Cortex of kidney (tissue), 1 donor: ENCODE measurements at places on chromosomes 4 and X.

DNA sequence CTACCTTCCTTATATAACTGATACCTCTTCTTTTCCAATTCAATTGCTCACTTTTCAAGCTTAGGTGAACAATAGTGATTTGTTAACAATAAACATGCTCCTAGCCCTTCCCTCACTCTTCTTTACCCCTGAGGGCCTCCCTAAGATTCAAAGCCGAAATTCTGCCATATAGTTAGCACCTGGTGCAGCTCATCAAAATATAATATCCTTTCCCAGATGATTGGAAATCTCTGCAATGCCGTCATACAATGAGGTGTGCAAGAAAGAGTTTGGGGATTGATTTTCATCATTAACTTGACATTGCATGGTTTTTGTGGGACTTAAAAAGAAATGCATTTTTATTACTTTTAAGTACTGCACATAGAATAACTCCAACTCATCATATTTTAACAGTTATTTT lies 95.3 kb downstream of the HDAC8 start:
- DNase-seq = no peak

- no peak for DNase-seq
Measured at GRCh38 chr4:30754021-30754420, 33.9 kb downstream of the PCDH7 start.

DNA sequence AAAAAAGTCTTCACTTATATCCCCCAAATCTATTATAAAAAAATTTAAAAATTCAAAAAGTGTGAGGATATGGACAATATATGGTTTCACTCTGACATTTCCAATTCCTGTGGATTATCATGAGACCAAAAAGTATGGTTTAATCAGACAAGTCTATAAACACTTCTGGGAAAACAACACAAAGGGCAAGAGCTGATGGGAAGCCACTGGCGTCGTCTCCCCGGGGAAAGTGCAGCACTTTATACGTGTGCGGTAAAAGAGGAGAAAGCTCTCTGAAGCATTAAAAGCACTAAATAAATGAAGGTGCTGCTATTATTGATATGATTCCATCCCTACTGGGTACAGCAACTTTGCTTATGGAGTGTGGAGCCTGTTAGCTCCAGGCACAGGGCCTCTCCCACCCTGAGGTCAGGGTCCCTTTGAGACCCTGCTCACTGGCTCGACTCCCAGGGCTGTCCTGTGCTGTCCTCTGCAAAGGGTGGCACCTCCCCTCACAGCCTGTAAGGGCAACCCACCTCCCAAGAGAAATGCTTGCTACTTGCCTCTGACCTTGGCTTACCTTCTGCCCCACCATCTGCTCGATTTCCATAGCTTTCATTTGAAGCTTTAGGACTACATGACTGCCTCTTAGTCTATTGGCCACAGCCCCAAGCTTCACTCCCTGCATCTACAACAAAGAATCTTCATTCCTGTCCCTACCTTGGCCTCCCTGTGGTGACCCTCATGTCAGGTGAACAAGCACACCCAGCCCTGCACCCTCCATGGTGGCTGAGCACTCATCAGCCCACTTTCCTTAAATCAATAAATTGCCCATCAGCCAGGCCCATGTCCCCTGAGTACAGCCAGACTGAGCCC lies 248.6 kb downstream of the HNRNPD start:
- no peak for DNase-seq

GRCh38 chrX:132218100-132218812 lies 991 bp downstream of the RAP2C start:
- no peak for DNase-seq

DNA sequence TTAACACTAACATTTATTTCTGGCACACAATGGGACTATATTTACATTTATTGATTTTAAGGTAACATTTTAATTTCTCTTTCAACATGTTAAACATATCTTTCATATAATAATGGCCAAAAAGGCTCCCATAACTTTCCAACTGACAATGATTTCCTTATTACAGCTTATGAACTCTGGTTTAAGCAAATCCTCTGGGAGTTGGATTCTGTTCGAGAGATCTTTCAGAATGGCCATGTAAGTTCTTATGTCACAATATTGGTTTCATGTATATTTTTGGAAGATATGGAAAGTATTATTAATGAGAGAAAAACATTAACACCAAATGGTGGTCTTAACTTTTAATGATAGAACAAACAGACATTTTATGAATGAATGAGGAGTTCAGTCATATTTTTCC lies 4.1 kb downstream of the TDO2 start:
- no peak for DNase-seq

GRCh38 chr4:110487873-110488272 lies 11.9 kb downstream of the ENPEP start:
- no peak for DNase-seq

DNA sequence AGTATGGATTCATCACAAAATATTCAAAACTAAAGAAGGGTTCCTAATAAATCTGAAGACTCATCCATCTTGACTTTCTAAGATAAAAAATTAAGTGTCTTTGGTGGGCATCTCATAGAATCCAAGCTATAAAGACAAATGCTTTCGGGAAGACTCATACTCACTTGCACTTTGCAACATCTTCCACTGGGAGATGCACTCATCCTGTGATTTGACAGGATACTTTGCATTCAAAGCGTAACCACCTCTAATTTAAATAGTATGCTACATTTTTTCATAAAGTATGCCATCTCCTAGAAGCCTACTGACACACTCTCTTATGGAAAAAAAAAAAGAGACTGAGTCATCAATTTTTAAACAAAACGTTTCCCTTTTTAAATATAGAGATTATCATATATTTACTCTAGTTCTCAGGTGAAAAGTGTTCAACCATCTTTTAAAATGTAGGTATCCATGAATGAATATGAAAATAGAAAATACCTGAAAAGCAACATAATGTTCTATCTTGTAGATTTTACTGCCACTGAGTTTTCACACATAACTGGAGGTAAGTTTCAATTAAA lies 119.6 kb downstream of the KLHL13 start:
- DNase-seq = no peak
